ENCODE measurements at places on chromosomes 12 and 14.

GRCh38 chr12:115897729-115898128 is 379.8 kb downstream of the MED13L start:
- no peak for DNase-seq

DNA sequence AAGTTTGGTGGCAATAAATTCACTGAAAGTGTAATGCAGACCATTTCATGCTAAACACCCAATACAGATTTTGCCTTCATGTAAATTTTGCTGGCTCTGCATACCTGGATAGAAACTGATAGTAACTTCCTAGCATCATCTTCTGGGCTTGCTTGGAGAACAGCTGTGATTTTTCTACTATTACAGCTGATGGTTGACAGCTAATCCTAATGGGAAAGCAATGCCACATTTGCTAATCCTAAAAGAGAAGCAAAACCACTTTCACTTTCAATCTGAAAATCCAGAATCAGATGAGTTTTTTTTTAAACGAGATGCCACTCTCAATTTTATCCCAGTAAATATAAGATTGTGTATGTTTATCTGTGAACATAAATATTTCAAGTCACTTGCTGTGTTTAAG is 1035.9 kb downstream of the TRHDE start:
- DNase-seq: no peak

GRCh38 chr12:116392061-116392460 is 114.6 kb upstream of the MED13L start:
- DNase-seq: no peak

DNA sequence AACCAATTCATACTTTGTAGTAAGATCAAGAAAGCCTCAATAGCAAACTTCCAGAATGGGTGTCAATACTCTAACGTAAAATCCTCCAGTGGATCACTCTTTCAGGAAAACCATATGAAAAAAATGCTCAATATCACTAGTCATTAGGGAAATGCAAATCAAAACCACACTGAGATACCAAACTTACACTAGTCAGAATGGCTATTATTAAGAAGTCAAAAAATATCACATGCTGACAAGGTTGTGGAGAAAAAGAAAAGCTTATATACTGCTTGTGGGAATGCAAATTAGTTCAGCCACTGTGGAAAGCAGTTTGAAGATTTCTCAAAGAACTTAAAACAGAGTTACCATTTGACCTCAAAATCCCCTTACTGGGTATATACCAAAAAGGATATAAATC is 49.5 kb upstream of the ATXN7L3B start:
- no peak for DNase-seq

GRCh38 chr12:97643924-97644323 is 181.3 kb downstream of the RMST start:
- no peak for DNase-seq
